Glomerular endothelial cell (primary cell): ENCODE measurements at places on chromosomes 16 and 17. TPM values are rescaled to one million over a fixed set of nuclear protein-coding genes. Genes with fewer than 3 reads are reported as not detected.

DNA sequence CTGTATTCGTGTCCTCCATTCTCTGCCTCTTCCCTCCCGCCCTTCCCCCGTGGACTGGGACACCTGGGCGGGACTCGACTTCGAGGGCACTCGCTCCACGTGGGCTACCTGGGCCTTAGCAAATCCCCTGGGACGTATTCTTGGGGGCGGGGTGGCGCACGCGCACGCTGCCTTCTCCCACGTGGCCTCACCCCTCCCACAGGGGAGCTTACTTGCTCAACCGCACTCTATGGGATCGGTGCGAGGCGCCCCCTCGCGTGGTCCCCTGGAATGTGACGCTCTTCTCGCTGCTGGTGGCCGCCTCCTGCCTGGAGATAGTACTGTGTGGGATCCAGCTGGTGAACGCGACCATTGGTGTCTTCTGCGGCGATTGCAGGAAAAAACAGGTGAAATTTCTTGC lies 3.5 kb downstream of the VMO1 start:
- no peak for DNase-seq

DNA sequence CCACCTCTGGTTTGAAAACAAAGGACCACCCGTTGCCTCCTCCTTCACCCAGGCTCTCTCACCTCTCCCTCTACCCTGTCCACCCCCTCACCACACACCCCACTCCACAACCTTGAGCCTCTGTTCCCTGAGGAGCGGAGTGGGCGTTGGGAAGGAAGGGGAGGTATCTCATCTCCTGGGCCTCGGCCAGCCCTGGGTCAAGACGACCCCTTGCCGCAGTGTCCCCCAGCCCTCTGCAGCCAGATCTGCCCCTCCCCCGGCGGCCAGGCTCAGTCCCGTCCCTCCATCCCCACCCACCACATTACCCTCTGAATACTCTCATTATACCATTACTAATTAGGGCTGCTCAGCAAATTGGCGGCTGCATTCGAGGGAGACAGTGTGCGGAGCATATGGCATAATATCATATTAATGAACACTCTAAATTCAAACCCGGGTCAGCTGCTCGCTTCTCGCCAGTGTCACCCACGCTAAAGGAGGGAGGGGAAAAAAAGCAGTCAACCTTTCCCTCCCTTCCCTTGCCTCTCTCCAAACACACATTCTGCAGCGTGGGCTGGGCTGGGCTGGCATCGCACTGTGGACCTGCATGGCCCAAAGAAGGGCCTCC lies 123.2 kb upstream of the LHX1 start:
- no peak for DNase-seq

DNA sequence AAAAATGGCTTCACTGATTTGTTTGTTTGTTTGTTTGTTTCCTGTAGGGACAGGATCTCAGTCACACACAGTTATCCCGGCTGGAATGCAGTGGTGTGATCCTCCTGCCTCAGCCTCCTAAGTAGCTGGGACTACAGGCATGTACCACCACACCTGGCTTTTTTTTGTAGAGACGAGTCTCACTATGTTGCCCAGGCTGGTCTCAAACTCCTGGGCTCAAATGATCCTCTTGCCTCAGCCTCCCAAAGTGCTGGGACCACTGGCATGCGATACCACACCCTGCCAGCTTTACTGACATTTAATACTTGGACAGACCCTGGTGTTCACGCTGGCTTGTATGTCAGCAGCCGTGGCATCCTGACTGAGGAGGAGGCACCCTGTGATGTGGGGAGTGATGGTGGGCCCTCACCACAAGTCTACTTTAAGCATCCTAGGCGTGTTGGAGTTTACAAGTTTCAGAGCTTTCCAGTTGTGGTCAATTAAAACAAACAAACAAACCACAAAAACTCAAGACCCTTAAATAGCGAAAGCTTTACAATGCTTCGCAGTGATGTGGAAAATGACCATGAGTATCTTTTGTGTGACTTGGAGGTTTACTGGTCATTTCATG lies 5.1 kb downstream of the ABCA3 start:
- DNase-seq: no peak

- no peak for DNase-seq
Measured at GRCh38 chr17:74922694-74923537, at the start of gene USH1G. Gene USH1G, minus strand, starts transcription at chr17:74923255. Its CDS starts 182 bp downstream, at chr17:74923073.

GRCh38 chr17:50261051-50261915 lies 13.0 kb upstream of the TMEM92 start:
- DNase-seq: no peak

DNA sequence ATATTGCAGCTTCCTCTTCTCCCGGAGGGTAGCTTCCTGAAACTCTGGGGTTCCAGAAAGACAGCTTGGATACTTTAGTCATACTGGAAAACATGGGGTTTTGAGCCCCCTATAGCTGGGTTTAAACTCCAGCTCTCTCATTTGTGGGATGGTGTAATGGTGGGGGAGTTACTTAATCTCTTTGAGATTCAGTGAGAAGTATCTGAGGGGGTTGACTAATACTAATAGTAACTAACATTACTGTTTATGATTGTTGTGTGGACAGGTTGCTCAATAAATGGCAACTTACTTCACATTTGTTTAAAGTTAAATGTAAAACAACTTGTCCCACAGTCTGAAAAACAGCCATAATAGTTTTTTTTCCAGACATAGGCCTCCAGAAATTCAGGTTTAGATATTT lies 5.1 kb upstream of the SUZ12 start:
- no peak for DNase-seq

DNA sequence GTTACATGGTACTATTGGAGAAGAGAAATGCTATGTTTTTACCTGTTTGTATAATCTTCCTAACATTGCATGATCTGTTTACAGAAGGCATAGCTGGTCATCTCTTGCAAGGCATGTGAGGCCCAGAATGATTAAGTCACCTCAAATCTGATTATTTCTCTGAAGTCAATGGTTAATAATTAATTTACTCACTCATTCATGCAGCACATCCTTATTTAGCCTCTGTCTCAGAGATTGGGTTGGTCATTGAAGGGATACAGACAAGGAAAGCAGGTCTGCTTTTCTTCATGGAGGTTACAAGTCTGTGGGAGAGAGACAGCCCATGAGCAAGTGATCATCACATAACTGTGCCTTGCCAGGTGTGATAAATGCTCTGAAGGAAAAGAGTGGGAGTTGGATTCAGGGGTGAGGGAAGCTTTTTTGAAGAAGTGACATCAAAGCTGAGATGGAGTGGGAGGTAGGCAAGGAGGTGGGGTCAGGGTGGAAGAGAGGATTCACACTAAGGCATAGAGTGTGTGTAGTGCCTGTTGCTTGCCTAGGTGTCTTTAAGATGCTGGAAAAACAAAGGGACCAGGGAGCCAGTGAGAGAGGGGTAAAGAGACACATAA lies 16.3 kb upstream of the RBFOX1 start:
- no peak for DNase-seq

DNA sequence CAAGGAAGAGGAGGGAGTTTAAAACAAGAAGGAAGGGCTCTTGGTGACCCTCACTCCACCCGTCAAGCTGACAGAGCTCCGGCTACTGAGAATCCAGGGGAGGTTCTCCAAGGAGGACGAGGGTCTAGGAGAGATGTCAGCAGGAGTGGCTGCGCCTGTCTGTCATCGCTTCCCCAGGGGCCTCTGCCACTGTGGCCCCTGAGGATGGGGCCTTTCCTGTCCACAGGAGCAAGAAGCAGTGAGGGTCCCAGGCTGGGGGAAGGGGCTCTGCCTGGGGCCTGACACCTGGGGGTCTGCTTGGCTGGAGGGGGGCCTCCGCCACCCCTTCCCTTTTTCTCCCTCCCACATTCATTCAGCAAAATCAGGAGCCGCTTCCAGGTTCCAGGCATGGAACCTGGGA lies 66.5 kb upstream of the TNRC6C start:
- no peak for DNase-seq

GRCh38 chr16:81505011-81505661 lies 60.5 kb downstream of the CMIP start:
- no peak for DNase-seq

The KRT28 gene
- not detected in 2 replicates for total RNA-seq

The YBX2 gene
- total RNA-seq: not detected in 2 replicates

The GRIN2A gene
- total RNA-seq: under 0.01 and 0.18 TPM in 2 replicates
